ENCODE measurements at places on chromosomes 3 and 15.

DNA sequence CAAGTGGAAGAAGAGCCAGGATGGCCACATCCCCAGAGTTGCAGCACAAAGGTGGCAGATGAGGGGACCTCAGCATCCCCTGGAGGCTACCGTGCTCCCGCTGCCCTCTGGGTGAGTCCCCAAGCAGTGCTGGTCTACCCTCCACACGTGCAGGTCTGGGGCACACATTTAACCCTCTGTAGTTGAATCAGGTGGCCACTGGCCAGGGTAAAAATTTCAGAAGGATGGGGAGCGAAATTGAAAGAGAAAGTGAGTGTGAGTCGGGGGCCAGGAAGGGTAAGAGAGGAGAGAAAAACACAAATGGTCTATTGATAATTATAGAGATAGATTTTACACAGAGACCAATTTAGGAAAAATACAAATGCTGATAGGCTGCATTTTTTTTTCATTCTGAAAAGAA, 139.5 kb upstream of the EIF1B start:
- no peak for DNase-seq

- DNase-seq = no peak
Observed at GRCh38 chr15:80480171-80480811, 76.1 kb downstream of the ARNT2 start.

- no peak for DNase-seq
Observed at GRCh38 chr3:115834068-115834467, 210.8 kb downstream of the GAP43 start.

DNA sequence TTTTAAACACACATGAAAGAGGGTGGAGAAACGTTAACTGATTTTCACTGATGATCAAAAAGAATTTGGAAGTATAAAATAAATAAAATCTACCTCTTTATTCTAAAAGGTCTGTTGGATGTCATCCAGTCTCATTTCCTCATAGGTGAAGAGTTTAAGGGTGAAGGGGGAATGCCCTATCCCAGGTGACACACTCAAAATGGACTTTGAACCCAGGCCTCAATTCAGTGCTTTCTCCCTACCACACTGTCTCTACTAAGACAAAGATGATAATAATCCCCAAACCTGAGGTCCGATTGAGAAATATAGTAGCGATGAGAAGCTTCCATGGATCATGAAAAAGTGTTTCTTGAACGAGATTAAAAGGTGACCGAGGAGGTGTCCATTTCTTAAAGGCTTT, 5.1 kb upstream of the EFCAB12 start:
- DNase-seq = no peak

- no peak for DNase-seq
Observed at GRCh38 chr15:42836251-42836650, 84.3 kb downstream of the TTBK2 start.

GRCh38 chr3:111068574-111068973, 3.0 kb upstream of the NECTIN3 start:
- DNase-seq = no peak

- peak; percentile 72 for DNase-seq
Observed at GRCh38 chr15:84570164-84570735, 30.6 kb upstream of the ZSCAN2 start.

- no peak for DNase-seq
Observed at GRCh38 chr3:122947196-122947595, 80.4 kb downstream of the SEMA5B start.

DNA sequence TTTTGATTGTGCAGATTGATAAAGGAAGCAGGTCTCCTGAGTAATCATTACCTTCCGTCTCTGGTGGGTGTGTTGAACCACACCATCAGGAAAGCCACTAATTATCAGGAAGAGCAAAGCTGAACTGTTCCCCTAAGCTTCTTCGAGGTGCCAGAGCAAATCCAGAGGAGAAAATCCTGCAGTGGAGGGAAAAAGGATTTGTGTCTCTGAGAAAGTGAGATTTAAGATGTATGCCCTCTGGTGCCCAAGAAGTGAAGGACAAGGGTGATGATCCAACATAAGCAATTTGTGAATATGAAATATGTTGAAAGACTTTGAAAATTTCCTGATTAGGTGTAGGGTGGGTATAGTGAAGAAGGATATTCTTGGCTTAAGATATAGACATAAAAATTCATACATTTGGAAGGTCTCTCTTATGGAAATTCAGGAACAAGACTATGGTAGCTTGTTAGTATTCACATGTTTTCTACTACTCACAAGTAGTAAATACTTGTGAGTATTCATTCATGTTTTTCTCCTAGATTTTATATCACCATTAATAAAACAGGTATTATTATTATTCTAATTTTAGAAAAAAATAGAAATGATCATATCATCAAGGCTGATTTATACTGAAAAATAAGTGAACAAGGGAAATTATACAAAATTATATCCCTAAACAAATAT, 34.8 kb downstream of the COMMD2 start:
- peak; percentile 45 for DNase-seq

DNA sequence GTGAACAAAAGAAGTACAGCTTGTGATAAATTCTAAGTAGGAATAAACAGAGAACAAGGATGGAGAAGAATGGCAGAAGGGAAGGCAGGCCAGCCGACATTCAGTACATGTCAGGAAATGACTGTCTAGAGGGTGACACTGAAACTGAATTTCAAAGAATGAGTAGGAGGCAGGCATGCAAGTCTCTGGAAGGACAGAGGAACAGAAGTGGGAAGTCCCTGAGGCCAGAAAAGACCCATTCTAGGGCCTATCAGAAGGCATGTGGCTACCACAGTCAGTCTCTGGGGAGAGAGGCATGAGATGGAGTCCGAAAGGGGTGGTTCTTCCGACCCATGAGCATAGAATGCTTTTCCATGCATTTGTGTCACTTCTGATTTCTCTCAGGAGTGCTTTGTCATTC, 243.5 kb upstream of the UBE2E2 start:
- no peak for DNase-seq

- no peak for DNase-seq
Observed at GRCh38 chr15:63849906-63850305, 16.2 kb upstream of the HERC1 start.

DNA sequence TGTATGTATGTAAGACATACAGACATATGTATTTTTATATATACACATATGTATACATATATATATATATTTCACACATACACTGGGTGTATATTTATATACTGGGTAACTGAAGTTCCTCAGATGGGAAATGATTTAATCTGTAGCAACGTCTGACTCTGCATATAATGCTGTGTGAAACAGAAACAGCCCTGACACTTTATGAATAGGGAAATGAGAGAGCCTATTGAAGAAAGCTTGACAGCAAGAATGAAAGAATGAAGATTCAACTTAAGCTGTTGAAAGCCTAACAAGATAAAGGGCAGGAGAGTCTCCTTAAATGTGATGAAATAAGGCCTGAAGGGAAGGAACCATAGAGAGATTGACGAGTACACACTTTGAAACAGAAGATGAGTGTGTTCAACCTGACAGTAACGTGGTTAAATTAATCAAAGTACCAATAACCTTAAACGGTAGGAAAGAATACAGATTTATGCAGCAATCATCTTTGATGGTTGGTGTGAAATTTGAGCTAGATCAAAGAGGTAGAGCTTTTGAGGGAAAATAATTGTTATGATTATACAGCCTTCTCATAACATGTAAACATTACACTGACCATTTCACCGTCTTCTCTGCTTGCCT, 169.9 kb downstream of the MECOM start:
- no peak for DNase-seq

DNA sequence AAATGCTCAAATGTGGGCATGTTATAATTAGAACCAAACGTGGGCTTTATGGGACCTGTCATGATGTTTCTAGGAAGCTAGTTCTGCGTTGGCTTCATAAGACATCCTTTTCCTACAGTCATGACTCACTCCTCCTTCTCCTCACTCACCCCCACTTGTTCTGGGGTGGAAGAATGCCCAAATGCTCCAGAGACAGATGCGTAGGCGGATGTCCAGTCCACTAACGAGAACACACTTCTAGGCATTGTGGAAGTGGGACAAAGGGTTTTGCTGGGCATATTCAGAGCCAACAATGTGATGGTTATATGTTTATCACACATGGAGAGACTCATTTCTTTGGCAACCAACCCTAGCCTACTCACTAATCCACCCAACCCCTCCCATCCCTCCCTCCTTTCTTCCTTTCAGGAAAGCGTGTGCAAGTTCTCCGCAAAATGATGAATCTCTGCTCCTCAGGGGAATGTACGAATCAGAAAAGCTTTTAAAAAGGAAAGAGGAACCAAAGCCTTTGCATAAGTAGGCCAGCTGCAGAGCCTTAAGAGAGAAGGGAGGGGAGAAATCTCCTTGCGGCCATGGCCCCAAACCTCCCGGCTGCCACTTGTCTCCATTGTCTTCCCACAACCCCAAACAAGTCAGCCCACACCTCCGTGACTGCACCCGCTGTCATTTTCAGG, 123.0 kb upstream of the SPRED1 start:
- DNase-seq = no peak

DNA sequence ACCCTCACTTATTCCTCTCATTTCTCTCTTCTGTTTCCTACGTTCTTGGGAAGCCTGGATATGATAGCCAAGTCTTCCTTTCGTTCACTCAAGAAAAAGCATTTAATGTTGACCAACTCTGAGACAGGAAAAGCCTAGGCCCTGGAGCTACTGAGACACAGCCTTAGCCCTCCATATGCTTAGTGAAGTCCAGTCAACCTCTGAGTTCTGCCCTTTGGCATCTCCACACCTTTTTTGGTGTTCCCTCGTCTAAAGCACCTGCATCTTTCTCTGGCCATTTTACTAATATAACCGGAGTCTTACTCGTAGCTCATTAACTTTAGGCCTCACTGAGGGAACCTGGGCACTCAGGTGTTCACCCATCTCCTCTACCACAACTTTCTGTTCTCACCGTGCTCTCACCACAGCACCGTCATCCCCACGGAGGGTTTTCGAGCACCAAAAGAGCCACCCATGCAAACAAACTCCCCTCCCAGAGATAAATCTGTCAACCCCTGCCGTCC, 632 bp downstream of the MTHFS start:
- no peak for DNase-seq

DNA sequence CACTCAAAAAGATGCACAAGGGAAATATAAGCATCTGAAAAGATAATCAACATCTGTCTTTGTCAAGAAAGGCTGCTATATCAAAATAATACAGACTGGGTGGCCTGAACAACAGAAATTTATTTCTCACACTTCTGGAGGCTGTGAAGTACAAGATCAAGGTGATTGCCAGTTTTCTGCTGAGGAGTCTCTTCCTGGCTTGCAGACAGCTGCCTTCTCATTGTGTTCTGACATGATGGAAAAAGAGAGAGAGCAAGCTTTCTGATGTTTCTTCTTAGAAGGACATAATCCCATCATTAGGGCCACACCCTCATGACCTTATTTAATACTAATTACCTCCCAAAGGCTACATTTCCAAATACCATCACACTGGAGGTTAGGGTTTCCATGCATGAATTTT, 1573.3 kb downstream of the SI start:
- no peak for DNase-seq

DNA sequence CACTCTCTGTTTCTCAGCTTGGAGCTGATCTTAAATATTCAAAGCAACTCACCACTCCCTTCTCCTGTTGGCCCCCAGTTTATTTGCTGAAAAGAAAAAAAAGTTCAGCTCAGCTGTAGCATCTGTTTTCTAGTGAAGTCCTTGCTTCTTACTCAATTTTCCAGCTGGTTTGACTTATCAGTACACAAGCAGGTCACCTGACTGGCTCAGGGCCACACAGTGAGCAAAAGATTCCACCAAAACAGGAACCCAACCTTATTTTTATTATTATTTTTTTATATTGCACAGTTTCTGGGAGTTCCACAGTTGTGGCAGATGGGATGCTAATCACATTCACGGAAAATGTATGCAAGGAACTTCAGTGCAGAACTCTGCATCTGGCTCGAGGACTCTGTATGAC, 390.7 kb upstream of the RGMA start:
- DNase-seq = no peak

DNA sequence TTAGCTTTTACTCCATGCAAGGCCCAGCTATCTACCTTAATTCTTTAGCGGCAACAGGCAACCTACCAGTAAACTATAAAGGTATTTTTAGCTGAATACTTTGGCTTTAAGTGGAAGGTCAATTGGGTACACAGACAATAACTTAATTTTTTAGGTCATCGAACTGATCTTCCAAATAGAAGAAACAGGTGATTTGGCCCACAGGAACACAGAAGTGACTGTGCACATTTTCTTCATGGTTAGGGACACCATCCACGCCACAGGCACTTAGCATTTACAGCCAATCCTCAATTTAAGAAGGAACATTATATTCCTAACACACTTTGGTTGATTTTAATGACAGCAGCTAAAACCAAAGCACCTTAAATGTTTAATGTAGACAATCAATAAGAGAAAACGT, 1.9 kb downstream of the ARPP19 start:
- DNase-seq = no peak

DNA sequence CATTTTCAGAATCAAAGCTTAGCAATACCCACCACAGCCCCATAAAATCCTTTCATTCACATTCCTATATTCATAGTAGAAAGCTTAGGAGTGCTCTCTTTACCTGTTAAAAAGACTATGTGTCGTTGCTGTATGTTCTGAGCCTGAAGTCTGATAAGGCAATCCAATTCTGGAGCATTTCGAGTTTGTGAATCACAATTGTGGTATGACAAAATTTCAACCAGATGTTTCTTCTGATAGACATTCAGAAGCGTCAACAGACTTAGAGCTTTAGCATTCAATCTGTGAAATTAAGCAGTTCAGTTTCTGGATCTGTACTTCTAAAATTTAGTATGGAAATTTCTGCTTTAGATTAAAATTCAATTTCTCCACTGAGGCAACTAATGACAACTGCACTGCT, 58.3 kb downstream of the TASOR start:
- no peak for DNase-seq

GRCh38 chr15:49370782-49371181, 52.3 kb upstream of the FGF7 start:
- no peak for DNase-seq
